Activated naive CD8-positive, alpha-beta T cell treated with anti-CD3 and anti-CD28 coated beads, Interleukin-2, amount 10 ng/mL, durations not matched to agents 7 days and 5 days (primary cell): ENCODE measurements at places on chromosomes 6 and 20.
A peak's percentile ranks its signal among the peaks of the same experiment; 100 is the strongest.

DNA sequence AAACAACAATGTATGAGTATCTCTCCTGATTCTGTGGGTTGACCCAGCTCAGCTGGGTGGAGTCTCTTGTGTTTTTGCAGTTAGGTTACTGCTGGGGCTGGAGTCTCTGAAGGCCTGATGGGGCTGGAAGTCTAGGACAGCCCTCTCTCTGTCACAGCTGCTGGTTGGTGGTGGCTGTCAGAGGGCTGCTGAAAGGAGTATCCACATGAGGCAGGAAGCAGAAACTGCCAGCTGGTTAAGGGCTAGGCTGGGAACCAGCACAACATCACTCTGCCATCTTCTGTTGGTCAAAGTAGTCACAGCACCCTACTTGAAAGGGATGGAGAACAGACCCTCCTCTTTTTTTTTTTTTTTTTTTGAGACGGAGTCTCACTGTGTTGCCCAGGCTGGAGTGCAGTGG, 10.0 kb upstream of the PACSIN1 start:
- no peak for DNase-seq

GRCh38 chr6:137815692-137816091, 51.4 kb upstream of the TNFAIP3 start:
- no peak for DNase-seq

DNA sequence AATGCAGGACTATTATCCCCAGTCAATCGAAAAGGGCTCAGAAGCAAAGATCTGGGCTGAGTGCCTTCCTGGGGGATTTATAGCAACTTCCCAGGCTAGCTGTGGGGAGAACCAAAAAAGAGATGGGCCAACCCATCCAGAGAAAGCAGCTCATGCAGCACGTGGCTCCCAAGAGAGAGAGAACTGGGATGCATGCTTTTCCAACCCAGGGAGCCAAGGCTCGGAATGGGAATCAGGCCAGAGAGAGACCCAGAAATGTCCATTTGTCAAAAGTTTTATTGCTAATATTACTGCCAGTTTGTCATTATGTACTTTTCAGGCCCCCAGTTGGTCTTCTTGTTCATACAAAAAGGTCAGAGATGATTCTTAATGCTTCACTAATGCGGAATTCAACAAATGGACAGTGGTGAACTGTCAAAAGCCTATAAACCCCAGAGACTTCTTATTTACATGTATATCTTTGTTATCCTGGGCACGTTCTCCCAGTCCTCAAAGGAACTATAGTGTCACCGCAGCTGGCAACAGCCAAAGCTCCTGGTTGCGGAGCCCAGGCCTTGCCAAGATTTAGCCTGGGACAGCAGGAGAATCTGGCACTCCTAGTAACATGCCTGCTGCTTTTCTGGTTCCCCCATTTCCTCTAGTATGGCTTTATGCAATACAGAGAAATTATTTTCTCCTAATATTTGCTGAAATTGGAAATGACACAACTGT, 139.1 kb upstream of the POU3F2 start:
- DNase-seq, result no peak

- DNase-seq, result no peak
These were observed 156.0 kb upstream of the MLN start for GRCh38 chr6:33959661-33960344.

DNA sequence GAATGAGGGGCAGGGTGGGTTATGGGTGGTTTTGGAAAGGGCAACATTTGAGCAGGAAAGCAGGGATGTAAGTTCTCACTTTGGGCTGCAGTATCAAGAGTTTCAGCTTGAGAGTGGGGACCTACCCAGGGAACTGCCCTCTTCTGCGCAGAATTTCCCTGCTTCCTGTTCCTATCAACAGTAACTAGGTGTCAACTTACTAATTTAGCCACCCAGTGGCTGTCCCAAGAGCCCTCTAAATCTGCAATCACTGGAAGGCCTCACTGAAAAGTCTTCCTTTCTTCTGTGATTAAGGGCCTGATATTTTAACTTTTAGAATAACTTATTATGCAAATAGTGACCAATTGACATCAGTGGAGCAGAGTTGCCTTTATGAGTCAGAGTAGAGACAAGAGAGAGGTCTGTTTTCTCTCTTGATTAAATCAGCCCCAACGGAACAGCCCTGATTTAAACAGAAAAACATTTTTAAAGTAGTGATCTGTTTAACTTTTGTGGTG, 118.2 kb upstream of the RIPOR2 start:
- no peak for DNase-seq

- DNase-seq, result no peak
These were observed 6.4 kb downstream of the RAB44 start for GRCh38 chr6:36703982-36704381.

DNA sequence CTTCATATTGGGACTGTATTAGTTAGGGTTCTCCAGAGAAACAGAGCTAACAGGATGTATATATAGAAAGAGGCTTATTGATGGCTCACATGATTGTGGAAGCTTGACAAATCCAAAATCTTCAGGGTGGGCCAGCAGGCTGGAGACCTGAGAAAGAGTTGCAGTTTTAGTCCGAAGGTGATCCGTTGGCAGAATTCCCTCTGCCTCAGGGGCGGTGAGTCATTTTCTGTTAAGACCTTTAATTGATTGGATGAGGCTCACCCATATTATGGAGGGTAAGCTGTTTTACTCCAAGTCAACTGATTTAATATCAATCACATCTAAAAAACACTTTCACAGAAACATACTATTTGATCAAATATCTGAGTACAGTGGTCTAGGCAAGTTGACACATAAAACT, 113.6 kb downstream of the FLRT3 start:
- DNase-seq, result no peak

DNA sequence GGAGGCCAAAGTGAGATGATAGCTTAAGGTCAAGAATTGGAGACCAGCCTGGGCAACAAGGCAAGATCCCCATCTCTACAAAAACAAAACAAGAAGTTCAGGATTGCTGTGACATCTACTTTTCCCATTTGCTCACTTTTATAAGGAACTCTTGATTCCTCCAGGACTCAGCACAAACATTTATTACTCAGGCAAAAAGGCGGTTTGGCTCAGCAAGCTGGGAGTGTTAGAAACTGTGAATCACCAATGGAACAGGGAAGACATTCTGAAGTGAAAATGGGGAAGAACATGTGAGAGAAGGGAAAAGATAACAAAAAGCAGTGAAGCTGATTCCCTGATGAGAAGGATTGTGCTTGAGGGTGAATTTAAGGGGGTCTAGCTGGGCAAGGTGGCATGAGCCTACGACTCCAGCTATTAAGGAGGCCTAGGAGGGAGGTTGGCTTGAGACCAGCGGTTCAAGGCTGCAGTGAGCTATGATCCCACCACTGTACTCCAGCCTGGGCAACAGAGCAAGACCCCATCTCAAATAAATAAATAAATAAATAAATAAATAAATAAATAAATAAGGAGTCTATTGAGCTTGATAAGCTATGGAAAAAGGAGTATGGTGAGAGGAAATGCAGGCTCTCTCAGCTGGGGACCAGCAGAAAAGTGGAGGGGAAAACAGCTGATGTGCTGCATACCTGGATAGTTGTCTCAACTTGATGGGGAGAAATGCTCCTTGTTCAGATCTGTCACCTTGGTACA, 65.4 kb upstream of the HDDC2 start:
- no peak for DNase-seq

DNA sequence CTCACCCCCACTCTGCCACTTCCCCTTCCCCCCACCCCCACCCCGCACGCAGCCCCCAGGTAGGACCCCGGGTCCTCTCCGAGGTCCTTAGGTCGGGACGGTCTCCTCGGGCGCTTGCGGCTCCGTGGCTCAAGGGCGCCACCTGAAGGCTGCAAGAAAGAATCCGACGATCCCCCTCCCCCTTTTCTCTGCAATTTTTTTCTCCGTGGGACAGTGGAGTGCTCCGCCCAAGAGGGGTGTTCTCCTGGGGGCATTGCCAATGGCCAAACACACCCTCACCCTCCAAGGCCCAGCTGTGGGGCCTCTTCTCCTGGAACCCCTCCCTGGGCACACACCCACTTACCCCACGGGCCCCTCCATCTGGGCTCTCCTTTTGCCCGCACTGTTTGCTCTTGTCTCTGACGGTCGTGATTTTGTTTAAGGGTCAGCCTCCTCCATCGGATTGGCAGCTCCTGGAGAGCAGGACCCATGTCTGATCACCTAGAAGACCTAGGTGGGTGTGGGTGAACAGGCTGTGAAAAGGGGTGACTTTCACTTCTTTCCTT, 1.1 kb upstream of the TMEM74B start:
- DNase-seq, result peak; percentile 77

GRCh38 chr6:26124781-26125685, 37.8 kb downstream of the HFE start:
- DNase-seq, result peak; percentile 56

- no peak for DNase-seq
These were observed 26.9 kb upstream of the CBLN4 start for GRCh38 chr20:56032251-56032650.

DNA sequence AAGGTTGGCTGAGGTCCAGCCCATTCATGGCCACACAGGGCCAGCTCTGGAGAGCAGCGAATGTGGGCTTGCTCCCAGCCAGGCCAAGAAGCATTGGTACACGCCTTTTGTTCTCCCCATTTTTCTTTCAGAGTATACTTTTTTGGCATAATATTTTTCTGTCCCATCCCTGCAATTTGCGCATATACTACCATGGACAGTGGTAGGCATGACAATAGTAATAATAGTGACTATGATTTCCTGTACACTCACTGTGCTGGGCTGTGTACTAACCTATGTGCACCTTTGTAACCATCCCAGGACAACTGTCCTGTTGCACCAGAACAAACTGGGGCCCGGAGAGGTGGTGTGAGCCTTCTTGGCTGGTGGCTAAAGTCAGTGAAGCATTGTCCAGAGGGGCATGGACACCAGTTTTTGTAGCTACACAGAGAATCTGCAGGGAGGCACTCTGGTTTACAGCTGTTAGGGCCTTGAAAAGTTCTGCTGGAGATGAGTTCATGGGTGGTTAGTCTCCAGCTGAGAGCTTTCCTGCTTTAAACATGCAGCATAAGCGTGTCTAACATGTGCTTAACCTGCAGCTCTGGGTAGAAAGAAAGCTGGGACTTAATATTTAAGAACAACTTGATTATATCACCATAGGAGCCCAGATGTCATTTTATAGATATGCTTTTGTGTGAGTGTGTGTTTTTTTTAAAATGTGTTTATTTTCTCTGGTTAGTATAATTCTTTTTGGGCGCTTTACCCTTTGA, 38.2 kb downstream of the DTD1 start:
- DNase-seq, result no peak

DNA sequence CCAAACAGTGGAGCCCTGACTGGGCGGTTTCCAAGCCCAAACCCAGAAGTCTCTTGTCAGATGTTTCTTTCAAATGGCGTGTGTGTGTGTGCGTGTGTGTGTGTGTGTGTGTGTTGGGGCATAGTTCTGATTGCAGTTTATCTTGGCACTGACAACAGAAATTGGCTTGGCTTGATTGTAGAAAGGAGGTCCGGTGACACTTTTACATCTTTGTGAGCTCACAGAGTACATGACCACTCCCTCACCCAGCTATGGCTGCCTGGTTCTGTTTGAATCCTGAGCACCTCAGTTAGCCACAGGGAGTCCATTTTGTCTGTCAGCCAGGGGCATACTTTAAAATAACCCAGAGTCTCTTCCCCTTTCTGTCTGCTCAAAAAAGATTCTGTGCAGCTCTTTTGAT, 276.3 kb downstream of the CD83 start:
- DNase-seq, result no peak

DNA sequence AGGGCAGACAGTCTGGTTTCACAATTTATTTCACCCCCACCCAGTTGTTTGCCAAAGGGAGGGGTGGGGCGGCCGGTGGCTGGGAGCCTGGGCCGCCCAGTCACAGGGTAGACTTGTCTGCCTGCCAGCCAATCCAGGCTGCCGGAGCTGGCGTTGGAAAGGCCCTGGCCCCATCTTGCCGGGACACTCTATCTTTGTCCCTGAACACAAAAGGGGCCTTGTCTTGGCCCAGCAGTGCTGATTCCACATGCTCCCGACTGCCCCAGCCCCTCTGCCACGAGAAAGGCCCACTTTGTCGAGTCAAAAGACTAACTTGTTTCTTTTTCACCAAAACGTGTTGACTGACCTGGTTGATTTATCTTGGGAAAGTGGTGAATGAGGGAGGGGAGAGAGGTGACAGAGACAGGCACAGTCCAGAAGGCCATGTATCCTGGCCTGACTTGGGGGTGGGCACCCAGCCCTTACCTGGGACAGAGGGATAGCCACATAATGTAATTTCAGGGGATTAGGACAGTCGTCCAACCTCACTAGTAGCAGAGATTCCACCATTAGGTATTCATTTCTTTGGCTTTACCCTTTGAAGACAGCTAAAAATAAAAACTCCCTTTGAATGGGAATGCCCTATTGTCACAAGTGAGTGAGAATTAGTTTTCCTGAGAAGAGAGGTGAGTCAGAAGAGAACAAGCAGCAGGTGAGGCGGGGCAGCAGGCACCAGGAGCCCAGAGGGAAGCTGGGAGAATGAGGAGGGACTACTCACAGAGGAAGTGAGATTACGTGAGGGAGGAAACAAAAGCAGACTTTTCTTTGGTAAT, 67.0 kb upstream of the SIRPA start:
- no peak for DNase-seq

GRCh38 chr20:62564456-62565245, 77.7 kb upstream of the SLCO4A1 start:
- no peak for DNase-seq

DNA sequence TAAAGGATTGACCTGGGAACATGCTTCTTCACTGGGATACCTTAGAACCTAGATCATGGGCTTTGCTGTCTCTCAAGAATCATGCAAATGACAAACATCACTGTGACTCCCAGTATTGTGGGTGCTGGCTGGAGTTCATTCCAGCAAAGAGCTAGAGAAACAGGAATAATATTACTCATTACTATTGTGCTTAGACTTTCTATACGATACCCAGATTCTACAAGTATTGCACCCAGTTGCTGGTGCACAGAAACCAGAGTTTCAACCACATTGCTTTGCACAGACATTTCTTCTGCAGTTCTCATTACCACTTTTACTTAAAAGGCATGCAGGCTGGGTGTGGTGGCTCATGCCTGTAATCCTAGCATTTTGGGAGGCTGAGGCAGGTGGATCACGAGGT, 220.4 kb upstream of the ZNF217 start:
- no peak for DNase-seq

- DNase-seq, result no peak
These were observed 84.4 kb downstream of the BACH2 start for GRCh38 chr6:90212274-90212673.

DNA sequence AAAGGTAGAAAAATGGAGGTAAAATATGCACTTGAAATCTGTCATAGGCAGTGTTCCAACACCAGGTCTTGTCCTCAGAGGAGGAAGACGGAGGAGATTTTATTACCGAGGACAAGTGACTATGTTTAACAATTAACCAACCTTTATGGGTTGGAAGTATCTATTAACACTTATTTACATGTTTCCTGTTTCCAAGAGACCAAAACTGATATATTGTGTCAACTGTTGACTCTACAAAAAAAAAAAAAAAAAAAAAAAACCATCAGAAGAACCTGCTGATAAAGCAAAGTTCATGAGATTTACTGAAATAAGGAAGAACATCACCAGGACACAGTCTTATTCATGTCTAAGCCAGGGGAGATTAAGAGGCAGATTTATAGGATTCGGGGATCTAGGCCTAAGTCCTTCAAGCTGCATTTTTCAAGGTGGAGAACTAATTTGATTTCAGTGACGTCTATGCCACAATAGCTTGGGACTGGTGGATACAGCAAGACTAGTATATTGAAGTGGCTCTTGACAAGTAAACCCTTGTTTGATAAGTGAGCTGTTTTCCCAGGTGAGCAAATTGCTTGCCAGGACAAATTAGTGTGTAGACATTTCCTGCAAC, 126.6 kb upstream of the NAA20 start:
- DNase-seq, result no peak
